IPS DF 6.9 (cell line): ENCODE measurements at places on chromosomes 11 and 22.

GRCh38 chr11:19843079-19843478 lies 130.4 kb downstream of the NAV2 start:
- DNase-seq = no peak

- DNase-seq = no peak
Measured at GRCh38 chr11:100232006-100232405, 455.1 kb upstream of the ARHGAP42 start.

DNA sequence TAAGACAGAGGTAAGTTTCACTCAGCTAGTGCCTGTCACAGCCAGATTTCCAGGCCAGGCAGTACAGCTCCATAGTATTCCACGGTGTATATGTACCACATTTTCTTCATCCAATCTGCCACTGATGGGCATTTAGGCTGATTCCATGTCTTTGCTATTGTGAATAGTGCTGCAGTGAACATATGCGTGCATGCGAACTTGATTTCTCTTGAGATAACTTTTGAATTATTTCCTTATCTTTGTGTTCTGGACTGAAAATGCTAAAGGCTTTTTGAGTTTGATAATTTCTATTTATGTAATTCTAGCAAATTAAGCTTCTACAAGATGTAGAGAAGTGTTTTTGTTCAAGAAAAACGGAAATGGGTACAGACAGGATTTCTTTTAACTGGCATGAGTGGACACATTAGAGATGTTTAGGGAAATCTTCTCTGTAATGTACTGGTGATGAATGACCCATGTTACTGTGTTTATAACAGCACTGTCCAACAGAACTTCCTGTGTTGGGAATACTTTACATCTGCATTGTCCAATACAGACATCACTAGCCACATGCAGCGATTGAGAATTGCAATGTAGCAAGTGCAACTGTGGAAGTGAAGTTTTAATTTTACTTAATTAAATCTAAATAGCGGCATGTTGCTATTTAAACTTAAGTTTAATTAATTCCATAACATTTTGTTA lies 151.3 kb downstream of the CADM1 start:
- DNase-seq = no peak

GRCh38 chr11:73801136-73801535 lies 13.5 kb downstream of the MRPL48 start:
- DNase-seq = no peak

DNA sequence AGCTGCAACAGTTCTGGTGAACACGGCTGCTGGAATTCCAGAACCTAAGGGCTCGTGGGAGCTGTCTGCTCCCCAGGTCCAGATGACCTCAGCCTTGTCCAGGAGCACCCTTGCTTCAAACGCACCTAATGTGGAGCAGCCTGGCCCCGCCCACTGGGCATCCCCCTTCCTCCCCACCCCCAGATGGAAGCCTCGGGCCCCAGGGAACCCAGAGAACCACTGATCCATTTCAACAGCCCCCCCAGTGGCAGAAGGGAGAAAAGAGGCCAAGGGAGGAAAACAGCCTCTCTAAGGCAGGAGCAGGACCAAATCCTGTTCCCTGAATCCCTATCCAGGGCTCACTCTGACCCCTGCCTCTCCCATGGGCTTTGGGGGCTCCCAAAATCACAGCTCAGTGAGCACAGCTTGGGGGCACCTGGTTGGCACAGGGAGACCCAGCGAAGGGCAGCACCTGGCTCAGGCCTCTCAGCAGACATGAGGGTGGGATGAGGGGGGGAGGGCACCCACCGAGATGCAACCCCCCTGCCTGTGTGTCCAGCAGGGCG lies 1.2 kb downstream of the CYTH4 start:
- DNase-seq = peak; percentile 33

DNA sequence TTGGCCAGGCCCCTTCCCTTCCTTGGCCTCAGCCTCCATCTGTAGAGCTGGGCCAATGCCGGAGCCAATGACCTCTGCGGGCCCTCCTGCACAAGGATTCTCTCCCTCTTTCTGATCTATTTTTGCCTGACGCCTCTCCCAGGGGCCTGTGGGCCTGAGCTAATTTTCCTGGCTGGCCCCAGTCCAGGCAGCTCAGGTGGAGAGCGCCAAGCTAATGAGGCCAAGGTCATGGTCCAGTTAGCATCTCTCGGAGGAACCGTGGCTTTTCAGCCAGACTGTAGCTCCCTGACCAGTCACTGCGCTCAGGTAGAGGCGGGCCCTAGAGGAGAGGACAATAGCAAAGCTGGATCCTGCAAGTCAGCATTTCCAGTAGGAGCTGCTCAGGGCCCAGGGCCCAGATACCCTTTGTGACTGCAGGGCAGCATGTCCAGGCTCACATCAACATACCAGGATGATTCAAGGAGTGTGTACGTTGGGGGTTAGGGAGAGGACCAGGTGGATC lies 43.5 kb downstream of the APOL3 start:
- no peak for DNase-seq

GRCh38 chr11:81070948-81071347 lies 1630.1 kb upstream of the TENM4 start:
- DNase-seq = no peak

DNA sequence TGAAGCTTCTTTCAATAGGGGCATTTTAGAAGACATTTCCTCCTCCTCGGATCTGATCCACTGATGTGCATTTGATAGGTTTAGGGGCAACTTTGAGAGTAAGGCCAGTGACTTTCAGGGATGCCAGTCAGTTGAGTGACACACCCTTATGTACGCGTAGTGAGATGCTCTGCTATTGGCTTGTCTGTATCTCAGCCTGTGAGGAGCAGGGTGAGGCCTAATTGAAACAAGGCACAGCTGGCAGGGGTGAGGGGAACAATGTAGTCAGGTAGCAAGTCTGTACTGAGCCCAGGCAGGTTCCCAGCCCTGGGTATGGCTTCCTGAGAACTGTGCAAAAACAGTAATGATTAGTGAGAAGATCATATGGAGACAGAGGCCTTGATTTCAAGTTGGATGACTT lies 61.5 kb downstream of the STIM1 start:
- no peak for DNase-seq

DNA sequence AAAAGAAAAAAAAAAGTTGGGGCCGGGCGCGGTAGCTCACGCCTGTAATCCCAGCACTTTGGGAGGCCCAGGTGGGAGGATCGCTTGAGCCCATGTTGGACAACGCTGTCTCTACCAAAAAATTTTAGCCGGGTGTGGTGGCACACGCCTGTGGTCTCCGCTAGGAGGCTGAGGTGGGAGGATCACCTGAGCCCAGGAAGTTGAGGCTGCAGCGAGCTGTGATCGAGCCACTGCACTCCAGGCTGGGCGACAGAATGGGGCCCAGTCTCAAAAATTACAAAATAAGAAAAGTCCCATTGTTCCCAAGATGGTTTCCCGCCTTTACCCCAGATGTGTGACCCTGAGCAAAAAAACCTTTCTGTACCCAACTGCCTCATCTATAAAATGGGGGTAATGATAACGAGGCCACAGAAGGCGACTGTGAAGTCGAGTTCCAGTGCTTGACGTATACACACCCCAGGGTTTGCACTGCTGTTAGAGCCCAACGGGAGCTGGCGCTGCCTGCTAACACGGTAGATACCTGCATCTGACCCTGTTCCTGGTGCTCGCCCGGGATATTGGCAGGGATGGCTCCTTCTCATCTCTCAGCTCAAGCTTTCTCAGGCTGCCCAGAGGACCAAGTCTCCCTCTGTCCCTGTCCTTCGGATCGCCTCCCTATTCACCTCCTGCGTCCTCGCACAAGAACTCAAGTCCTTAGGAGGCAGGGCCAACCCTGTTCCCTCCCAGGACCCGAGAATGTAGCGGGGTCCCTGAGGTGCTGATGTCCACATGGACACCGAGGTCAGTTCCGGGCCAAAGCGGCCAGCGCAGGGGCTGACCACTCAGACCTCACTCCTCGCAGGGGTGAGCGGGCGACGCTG lies 1.1 kb upstream of the RPLP2 start:
- no peak for DNase-seq

DNA sequence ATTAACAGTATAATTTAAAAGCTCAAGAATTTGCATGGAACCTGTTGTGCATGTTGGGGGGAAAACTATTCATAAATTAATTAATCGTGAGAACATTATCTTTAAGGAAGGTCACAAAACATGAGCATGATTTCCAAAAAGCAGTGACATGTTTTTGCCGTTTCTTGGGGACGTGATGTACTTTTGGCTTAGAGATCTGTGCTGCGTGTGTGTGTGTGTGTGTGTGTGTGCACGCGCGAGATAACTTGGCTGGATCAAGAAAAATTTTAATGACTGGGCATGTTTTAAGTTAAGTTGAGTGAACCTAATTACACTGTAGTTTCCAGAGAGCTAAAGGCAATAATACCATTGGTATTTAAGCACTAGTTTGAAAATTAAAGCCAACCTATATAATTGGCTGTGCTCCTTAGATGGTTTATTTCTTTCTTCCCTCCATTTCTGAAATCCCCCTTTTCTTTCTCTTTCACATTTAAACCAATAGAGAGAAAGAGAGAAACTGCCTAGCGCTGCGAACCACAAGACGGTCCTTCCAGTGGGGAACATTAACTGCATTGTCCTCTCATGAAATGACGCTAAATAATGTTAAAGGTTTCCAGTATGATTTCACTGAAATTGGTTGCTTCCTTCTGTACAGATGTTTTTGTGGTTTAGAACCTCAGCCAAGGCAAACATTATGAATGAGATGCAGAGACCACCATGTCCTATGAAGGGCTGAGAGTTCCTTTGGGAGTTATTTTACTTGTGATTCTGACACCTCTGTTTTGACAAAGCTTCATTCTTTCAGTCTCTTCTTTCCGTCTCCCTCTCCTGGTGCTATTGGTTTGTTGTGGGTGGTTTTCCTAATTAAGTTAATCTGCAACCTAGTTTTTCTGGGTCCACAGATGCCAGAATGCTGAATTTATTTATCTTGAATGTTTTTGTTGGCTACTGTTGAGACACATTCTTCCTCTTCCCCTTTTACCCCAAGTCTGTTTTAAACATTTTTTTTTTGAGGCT lies 51.7 kb downstream of the ZBTB16 start:
- no peak for DNase-seq

DNA sequence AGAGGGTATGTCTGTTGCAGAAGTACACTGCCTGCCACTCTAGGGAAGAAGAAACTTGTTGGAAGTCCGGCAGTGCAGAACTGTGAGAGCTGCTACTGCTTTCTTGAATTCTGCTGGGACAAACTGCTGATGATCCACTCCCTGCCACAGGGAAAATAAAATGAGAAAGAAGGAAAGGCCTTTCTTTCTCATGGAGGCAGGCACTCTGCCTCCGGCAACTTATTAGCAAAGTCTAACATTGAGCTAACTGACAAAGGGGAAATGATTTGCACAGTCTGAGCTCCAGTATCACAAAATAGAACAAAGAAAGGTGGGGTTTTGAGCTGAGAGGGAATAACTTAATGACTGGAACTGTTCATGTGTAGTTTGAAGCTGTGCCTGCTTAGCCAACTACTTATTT lies 134.6 kb downstream of the AASDHPPT start:
- no peak for DNase-seq

DNA sequence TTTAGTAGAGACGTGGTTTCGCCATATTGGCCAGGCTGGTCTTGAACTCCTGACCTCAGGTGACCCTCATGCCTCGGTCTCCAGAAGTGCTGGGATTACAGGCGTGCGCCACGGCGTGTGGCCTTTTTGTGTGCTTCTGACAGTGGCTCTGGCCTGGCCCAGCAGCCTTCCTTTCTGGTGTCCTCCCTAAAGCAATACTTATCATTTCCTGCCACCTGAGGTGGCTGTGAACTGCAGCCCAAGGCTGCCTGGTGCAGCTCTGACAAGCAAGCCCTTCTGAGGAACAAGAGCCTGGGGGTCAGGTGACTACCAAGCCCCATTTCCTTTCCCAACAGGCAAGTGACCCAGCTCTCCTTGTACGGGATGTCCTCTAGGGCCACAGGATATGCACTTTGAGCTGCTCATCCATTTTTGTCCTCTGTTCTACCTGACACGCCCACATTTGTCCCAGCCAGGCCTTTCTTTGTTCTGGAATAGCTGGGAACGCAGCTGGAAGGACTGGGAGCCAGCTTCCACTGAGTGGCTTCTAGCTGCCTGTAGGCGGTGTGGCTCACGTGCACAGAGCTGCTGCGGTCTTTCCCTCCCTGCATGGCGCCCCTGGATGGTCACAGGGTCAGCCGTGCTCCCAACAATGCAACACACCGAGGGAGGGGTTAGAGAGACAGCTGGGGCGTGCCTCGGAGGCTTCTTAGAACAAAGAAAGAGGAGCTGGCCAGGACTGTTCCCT lies 12.3 kb upstream of the BID start:
- no peak for DNase-seq

DNA sequence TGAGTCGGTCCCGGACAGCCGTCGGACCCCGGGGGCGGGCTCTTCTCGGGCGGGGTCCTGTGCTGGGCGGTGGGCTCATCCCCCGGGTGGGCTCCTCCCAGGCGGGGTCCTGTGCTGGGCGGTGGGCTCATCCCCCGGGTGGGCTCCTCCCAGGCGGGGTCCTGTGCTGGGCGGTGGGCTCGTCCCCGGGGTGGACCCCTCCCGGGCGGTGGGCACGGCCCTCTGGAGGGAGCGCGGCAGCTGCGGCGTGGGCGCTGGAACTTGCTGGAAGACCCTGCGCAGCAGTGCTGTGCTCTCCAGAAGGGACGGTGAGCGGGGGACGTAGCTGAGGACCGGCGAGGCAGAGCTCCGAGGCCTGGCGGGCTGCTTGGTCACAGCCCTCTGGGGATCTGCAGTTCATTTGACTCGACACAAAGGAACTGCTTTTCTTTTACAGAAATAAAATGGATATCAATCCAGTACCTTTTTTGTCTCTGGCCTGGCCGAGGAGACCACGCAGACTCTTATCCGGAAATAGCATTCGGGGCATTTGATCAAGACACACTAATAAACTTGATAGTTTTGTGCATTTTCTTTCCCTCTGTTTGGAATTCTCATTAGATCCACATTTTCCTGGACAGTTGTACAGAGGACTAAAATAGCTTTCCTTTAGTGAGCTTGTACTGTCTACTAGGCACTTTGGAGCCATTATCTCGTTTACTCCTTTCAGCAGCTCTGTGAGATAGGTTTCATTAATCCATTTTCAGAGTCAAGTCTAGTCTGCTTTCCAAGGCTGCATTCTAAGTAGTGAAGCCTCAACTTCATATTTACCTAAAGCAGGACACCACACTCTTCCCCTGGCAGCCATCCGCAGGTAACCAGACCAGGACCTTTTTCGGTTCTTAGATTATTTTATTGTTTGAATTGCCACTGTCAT lies 812 bp downstream of the JAM3 start:
- no peak for DNase-seq

GRCh38 chr11:34492806-34493414 lies 20.7 kb downstream of the ELF5 start:
- peak; percentile 54 for DNase-seq

- DNase-seq = no peak
Measured at GRCh38 chr22:26534874-26535602, 22.8 kb upstream of the TFIP11 start.

DNA sequence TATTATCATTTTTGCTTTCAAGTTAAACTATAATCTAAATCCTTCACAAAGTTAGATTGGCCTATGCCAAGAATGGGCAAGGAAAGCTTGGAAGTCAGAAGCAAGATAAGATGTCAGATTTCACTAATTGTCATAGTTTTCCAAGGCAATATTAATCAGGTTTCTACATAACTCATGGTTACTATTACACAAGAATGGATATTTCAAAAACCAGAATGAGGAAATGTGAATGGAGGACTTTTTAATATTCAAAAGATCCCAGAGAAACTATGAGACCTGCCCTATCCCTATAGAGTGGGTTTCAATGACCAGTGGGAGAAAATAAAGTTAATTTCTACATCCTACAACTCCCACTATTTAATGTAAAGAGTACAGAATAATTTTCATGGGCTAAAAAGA lies 203.2 kb downstream of the CASP12 start:
- DNase-seq = no peak
